ENCODE measurements at places on chromosomes 6 and 20. TPM values are rescaled to one million over a fixed set of nuclear protein-coding genes. Genes with fewer than 3 reads are reported as not detected.

DNA sequence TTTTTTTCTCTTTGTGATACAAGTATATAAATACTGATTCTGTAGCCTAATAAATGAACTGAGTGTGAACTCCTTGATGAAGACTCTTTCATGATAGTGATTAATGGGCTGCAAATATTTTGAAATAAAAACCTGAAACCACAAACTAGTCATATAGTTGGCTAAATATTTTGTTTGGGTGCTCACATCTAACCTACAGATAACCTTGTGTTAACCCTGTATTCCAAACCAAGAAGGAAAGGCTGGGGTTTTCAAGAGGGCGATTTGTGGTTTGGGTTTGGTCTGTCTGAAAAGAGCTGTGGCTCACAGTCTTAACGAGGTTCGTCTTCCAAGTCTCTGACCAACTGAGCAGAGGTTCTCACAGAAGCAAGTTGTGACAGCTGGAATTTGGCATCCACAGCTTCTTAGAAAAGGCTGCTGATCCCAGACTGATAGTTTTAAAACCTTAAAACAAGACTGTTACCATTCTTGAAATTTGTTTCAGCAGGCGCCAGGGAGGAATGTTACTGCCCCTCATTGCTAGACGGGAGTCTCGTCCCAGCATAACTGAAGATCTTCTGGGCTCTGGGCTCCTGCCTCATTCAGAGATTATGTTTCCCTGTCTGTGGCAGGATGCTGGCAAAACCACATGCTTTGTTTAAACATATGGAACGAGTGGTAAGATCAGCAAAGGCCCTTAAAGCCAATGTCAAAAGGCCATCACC is 736.4 kb upstream of the MARCKS start:
- H3K4me1 ChIP-seq, result no peaks in the 10 kb centered on the region
- no peak overlapping the region for H3K27ac ChIP-seq
- no peak for DNase-seq
- no peaks in the 10 kb centered on the region for H3K36me3 ChIP-seq
- no peak overlapping the region for H3K4me3 ChIP-seq
- H3K27me3 ChIP-seq, result no peaks in the 10 kb centered on the region

CRYBG1 gene
- 0.42 TPM for polyA plus RNA-seq

PAX1 gene
- polyA plus RNA-seq, result not detected

HIVEP1 gene
- 1.9 TPM for polyA plus RNA-seq

DNA sequence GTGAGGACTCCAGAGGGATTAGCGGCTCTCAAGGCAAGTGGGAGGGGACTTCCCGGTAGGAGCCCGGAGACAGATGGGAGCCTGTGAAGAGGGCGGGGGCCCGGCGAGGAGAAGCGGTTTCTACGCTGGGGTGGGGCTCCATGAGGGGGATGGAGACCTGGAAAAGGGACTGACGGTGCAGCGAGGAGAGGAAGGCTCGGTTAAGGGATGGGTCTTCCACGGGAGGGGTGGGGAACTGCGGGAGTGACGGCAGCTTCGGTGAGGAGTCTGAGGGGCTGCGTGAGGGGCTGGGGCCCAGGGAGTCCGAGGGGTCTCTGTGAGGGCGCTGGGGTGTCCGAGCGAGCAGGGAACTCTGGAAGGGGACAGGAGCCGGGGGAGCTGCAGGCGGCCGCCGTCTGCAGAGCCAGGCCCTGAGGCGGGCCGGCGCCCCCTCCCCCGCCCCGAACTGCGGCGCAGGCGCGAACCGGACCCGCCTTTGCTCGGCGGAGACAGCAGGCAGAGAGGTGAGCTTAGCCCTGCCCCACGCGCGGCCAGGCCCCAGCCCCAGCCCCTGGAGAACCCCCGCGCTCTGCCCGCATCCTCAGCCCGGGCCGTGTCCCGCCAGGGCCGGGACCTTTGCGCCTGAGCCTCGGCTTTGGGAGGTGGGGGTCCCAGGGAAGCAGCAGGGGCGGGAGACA is at the start of gene NRSN2:
NRSN2 (plus strand) TSS at position 472 of the 677 bp plus-strand sequence. CDS start 2,533 bp downstream, outside the sequence.
- peak within 1 kb of the TSS; percentile 88 for H3K4me3 ChIP-seq
- no peaks in the 10 kb centered on the region for H3K36me3 ChIP-seq
- peak; percentile 33 for DNase-seq
- peaks cover 12% of the 10 kb centered on the region for H3K4me1 ChIP-seq
- peaks cover 3% of the 10 kb centered on the region for H3K27me3 ChIP-seq
- H3K27ac ChIP-seq, result peak within 1 kb of the TSS; percentile 65

DNA sequence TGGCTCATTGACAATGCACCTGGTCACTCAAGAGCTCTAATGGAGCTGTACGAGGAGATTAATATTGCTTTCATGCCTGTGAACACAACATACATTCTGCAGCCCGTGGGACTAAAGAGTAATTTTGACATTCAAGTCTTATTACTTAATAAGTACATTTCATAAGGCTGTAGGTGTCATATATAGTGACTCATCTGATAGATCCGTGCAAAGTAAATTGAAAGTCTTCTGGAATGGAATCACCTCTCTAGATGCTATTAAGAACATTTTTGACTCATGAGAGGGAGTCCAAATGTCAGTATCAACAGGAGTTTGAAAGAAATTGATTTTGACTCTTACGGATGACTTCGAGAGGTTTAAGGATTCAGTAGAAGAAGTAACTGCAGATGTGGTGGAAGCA is 267.9 kb downstream of the CLVS2 start:
- H3K36me3 ChIP-seq, result no peaks in the 10 kb centered on the region
- no peak overlapping the region for H3K4me3 ChIP-seq
- H3K4me1 ChIP-seq, result no peaks in the 10 kb centered on the region
- H3K27ac ChIP-seq, result no peak overlapping the region
- DNase-seq, result no peak
- no peaks in the 10 kb centered on the region for H3K27me3 ChIP-seq

- peaks cover 67% of the 10 kb centered on the region for H3K4me1 ChIP-seq
- no peaks in the 10 kb centered on the region for H3K36me3 ChIP-seq
- H3K27me3 ChIP-seq, result peaks cover 4% of the 10 kb centered on the region
- H3K27ac ChIP-seq, result peak overlapping the region; percentile 100
- peak; percentile 26 for DNase-seq
Observed at GRCh38 chr6:28137505-28137981, 4.1 kb upstream of the ZKSCAN8 start.

GRCh38 chr6:10976571-10976970 is 67.5 kb downstream of the ELOVL2 start:
- no peaks in the 10 kb centered on the region for H3K36me3 ChIP-seq
- no peaks in the 10 kb centered on the region for H3K4me1 ChIP-seq
- no peak for DNase-seq

- no peaks in the 10 kb centered on the region for H3K4me1 ChIP-seq
- H3K36me3 ChIP-seq, result no peaks in the 10 kb centered on the region
- no peak for DNase-seq
- H3K27ac ChIP-seq, result no peak overlapping the region
Observed at GRCh38 chr20:20297752-20298151, 70.2 kb upstream of the INSM1 start.

- no peaks in the 10 kb centered on the region for H3K27me3 ChIP-seq
- H3K36me3 ChIP-seq, result peaks cover 63% of the 10 kb centered on the region
- no peak for DNase-seq
- peak overlapping the region; percentile 77 for H3K27ac ChIP-seq
- peaks cover 29% of the 10 kb centered on the region for H3K4me1 ChIP-seq
Observed at GRCh38 chr20:44618318-44618731, 33.2 kb downstream of the ADA start.
